ENCODE measurements at places on chromosomes 12 and 14.

GRCh38 chr14:37637341-37637740 is 41.9 kb downstream of the TTC6 start:
- DNase-seq: no peak

DNA sequence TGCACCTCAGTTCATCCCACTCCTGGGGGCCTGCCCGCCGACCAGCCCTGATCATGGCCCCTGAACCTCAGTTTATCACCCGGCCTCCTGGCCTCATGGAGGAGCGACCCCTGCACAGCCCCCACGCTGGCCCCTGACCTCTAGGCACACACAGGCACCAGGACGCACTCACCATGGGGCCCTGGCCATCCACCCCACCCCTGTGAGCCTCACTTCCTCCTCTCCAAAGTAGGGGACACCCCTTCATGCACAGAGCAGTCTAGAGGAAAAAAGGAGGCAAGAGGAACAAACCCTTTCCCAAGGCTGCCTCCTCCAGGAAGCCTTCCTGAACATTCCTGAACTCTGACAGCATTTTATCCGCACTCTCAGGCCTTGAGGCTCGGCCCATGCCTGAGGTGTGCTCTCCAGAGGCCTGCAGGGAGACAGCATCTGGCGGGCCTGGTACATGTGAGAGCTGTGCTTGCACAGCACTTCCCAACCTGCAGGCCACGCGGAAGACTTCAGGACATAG is 39.4 kb downstream of the CCNK start:
- DNase-seq: no peak

DNA sequence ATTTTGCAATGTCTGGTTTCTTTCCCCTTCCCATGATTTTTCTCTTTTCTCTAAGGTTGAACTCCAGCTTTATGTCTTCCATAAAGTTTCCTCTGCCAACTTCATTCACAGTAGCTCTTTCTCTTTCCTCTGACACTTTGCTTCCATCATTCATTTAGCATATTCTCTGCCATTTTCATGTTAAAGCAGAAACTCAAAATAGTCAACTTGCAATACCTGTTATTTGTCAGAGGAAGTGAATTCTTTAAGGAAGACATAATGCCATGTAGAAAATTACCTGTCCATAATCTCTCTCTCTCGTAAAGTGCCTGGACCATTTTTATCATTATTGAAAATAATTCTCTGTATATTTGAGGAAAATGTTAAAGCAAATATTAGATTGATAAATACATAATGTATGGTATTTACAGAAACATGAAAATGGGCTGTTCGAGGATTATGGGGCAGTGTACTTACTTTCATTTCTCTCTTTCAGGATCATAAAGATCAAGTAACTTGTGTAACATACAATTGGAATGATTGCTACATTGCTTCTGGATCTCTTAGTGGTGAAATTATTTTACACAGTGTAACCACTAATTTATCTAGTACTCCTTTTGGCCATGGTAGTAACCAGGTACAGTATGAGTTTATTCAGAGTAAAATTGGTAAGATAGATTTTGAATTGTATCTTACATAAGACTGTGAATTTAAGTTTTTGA is 12.6 kb downstream of the NEDD1 start:
- DNase-seq: no peak

DNA sequence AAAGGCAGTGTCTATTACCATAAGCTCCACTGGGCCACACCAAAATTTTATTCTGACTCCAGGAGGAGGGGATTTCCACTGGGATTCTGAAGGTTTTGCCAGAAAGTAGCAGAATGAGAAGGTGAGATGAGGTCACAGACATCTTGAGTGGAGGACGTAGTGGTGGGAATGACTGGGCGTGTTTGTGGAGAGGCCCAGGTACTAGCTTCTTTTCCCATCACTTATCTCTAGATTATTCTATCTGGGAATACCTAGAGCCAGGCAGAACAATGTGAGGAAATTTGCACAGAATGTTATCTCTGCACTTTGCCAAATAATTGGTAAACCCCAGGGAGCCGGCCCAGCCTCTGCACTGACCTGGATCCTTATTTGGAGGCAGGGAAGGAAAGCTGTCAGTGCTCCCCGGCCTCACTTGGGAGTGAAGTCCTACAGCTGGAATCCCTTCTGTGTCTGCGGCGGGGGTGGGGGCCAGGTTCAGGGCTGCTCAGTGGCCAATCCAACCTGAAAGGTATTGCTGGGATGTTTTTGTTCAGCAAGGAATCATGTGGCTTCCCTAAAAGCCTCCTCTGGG is 129.4 kb downstream of the C12orf75 start:
- no peak for DNase-seq

- DNase-seq: no peak
Observed at GRCh38 chr12:108442067-108442466, 73.0 kb upstream of the FICD start.

DNA sequence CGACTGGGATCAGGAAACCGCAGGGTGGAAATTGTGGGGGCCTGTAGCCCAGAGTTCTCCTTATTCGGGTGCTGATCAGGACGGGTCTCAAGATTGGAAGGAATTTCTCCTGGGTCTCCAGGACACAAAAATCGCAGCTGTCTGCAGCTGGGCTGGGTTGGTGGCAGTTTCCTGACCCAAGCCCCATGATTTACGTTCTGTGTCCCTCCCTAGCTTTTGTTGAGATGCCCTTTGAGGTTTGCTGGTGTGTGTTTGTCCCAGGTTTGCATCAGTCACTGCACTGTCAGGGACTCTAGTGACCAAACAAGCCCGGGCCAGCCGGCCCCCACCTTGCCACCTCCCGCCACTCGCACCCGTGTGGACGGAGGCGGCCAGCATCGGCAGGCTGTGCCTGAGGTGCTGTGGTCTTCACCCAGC is 89.5 kb downstream of the FBXL14 start:
- DNase-seq: no peak

DNA sequence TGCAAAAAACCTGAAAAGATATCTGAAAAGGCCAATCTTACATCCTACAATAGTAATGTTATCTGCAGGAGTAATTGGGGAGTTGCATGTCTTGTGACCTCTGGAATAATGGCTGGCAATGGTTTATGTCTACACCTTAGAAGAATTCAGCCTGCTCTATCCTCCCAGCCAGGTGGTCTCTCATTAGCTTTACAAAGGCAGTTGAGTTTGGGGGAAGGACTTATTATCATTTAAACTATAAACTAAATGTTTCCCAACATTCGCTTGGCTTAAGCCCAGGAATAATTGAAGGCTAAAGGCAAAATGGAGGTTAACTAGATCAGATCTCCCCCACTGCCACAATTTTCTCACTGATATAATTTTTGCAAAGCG is 158.4 kb upstream of the SFSWAP start:
- DNase-seq: no peak

- no peak for DNase-seq
Observed at GRCh38 chr12:76706761-76707160, 57.2 kb upstream of the ZDHHC17 start.

- no peak for DNase-seq
Observed at GRCh38 chr12:125143491-125143890, 78.3 kb downstream of the AACS start.

- no peak for DNase-seq
Observed at GRCh38 chr12:32906399-32907165, 10.0 kb upstream of the PKP2 start.

DNA sequence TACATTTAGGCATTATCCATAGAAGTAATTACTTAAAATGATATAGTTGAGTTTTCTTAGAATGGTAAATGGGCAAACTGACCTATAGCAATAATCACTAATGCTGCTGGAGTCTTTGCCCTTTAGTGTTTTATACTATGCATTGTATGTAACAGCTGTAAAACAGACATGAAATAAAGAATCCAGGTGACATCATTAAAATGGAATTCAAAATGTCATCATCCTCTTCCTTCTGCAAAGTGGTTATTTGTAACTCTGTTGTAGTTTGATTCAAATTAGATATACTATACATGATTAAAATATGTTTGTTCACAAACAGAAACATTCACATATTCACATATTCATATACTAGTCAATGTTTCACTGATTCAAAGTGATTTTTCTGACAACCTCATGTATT is 598.8 kb downstream of the SLC16A7 start:
- DNase-seq: no peak

DNA sequence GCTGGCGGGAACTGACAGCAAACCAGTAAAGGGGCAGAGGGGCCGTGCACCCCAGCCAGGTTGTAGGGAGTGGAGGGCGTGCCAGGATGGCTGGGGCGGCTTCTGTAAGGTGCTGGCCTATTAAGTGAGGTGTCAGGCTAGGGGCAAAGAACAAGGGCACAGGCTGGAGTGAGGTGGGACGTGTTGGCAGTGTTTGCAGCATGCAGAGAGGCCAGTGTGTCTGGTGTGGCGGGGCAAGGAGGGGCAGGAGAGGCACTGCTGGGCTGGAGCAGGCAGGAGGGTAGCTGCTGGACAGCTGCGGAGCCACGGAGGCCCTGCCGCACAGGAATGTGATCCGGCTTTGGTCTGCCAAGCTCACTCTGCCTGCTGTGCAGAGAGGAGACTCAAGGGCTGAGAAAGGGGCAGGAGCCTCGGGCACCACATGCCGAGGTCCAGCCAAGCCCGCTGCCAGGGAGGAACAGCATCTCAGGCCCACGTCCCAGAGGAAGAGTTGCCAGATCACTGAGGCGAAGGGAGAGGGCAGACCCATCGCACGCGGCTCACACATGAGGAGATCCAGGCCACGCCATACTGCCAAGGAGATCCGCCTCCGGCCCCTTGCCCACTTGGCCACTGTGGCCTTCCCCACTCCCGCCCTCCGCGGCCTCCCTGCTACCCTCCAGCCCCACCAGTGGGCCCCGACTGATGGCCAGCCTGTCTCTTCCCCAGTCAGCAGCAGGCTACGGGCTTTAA is 46.8 kb downstream of the AMN start:
- DNase-seq: no peak

- DNase-seq: no peak
Observed at GRCh38 chr14:64112867-64113678, 181.1 kb downstream of the ESR2 start.

DNA sequence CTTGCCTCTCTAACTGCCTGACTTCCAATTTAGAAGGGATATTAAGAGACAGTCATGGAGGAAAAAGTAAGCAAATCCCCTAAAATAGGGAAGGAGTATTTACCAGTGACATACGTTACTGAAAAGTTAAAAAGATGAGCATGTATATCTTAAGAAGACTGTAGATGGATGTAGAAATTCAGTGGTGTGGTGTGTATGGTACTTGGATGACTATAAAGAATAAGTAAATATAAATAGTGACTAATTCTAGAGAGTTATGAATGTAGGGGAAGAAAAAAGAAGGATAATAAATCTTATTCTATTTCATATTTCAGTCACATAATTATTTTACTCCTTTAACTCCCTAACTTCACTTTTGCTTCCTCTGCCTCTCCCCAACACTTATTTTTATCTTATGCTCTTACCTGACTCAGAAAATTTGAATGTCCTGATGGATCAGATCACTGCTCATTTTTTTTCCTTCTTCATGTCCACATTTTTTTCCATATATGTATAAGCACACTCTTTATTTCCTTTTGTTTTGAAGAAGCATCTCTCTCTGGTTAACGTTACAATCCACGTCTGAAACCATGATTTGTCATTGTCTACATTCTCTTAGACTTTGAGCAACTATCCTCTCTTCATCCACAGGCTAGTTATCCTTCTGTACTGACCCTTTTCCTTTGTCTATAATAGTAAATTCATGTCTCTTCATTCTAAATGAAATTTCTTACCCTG is 422.7 kb upstream of the SYT1 start:
- no peak for DNase-seq

- DNase-seq: no peak
Observed at GRCh38 chr14:99655521-99655920, 10.6 kb downstream of the HHIPL1 start.

DNA sequence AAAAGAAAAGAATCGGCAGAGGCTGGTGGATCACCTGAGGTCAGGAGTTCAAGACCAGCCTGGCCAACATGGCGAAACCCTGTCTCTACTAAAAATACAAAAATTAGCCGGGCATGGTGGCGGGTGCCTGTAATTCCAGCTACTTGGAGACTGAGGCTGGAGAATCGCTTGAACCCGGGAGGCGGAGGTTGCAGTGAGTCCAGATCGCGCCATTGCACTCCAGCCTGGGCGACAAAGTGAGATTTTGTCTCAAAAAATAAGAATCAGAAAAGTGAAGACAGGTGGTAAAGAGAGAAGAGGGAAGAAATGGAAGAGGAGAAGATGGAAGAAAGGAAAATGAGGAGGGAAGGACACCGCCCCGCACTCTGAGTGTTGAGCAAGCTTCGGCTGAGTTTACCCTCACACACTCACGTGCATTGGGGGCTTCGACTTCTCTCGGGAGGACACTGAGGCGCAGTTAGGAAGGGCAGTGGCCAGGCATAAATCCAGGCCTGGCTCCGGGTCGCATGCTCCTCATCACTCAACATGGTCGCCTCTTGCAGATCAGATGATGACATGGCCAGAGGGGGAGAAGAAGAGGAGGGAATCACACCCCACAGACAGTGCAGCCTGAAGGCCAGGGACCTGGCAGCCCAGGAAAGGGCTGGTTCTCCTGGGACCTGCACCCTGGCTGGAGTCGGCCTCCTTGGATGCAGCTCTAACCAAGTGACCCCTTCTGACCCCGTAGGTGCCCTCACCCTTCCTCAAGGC is 61.1 kb downstream of the PRMT8 start:
- DNase-seq: no peak

DNA sequence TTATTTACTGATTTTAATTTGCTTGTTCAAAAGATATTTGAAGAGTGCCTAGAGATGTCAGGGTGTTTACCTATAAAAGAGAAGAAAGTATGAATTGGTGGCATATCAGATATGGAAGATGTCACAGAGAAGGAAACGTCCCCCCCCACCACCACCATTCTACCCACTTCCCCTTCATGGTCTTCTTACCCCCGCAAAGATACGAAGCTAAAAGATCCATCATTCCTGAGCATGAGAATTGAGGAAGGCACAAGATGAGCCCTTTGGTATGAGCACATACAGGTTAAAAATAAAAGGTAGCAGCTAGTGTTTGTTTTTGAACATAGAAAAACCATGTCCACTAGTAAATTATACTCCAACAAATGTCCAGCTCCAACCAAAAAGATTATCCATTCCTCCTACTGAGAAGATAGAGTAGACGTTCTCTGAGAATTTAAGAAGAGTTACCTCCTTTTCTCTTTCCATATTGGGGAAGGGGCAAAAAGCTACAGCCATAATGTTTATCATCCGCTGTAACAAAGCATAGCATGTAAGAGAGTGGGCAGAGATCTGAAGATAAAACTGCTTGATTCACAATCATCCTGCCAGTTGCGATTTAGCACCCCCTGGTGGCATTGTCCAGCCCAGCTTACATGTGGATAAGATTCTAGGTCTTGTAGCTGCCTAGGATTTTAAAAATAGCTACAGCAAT is 29.1 kb downstream of the NFYB start:
- DNase-seq: peak; percentile 60

GRCh38 chr12:9940375-9940774 is 8.2 kb upstream of the CLEC2A start:
- DNase-seq: no peak

DNA sequence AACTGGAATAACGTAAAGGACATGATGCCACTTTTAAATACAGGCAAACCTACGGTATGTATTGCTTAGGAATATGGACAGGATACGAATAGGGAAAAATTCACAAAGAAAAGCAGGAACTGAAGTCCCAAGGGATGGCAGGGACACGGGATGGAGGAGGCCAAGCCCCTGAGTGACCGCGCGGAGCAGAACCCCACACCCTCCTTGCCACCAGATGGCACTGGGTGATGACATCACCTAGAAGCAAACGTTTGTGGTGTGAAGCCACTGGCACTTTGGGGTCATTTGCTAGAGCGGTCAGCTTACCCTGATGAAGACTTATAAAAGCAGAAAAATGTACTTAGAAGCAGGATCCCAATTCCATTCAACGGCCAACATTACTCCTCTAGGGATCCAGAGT is 9.4 kb downstream of the DHX37 start:
- DNase-seq: no peak

GRCh38 chr14:69694730-69695281 is 72.1 kb upstream of the SRSF5 start:
- no peak for DNase-seq

Data from AG09319 (cell line).